ENCODE measurements at places on chromosomes 12 and 14.

GRCh38 chr12:59168647-59169046 is 248.3 kb upstream of the LRIG3 start:
- no peak for DNase-seq

DNA sequence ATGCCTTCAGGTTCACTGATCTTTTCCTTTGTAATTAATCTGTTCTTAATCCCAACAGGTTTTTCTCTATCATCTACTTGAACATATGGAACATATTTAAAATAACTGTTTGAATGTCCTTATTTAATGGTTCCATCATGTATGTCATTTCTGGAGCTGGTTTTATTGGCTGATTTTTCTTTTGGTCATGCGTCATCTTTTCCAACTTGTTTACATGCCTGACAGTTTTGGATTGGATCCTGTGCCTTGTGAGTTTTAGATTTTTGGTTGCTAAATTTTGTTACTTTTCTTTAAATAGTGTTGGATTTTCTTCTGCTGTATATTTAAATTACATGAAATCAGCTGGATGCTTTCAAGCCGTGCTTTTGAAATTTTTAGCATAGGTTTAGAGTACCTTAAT is 237.3 kb upstream of the DAAM1 start:
- no peak for DNase-seq

GRCh38 chr12:20557096-20557495 is 138.0 kb upstream of the SLCO1C1 start:
- DNase-seq, result no peak

DNA sequence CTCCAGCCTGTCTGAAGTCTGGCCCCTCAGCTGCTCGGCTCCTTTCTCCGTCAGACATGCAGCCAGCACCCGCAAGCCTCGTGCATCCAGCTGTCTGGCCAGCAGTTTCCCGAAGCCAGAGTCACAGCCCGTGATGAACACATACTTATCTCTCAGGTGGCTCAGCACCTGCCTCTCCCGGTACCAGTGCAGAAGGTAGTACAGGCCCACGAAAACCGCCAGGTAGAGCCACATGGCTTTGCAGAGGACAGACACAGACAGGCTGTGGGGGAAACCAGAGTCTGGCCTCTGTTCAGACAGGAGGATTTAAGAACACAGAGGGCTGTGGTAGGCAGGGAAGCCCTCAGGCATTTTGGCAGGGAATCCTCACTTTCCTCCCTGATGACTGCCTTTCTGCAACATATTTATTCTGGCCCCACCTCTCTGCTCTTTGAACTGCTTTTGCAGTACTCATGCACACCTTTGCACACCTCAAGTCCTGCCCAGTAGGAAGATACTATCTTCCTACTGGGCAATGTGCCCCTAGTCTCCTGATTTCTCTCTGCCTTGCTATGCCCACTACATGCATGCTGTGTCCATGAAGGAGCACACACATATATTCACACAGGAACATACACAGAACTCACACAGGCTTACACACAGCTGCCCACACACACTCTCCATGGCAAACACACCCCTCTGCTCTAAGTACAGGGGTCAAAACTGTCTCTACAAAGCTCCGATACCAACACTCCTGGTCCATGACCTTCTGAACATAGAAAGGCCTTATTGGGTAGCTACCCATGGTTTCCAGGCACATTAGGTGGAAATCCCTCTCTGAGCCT is at the start of gene RDH16:
TSS of gene RDH16 (minus strand) at position 380 of the 824 bp plus-strand sequence. CDS start at position 234, 146 bp downstream.
- no peak for DNase-seq

- no peak for DNase-seq
Measured at GRCh38 chr14:99327050-99327449, 55.1 kb upstream of the BCL11B start.

DNA sequence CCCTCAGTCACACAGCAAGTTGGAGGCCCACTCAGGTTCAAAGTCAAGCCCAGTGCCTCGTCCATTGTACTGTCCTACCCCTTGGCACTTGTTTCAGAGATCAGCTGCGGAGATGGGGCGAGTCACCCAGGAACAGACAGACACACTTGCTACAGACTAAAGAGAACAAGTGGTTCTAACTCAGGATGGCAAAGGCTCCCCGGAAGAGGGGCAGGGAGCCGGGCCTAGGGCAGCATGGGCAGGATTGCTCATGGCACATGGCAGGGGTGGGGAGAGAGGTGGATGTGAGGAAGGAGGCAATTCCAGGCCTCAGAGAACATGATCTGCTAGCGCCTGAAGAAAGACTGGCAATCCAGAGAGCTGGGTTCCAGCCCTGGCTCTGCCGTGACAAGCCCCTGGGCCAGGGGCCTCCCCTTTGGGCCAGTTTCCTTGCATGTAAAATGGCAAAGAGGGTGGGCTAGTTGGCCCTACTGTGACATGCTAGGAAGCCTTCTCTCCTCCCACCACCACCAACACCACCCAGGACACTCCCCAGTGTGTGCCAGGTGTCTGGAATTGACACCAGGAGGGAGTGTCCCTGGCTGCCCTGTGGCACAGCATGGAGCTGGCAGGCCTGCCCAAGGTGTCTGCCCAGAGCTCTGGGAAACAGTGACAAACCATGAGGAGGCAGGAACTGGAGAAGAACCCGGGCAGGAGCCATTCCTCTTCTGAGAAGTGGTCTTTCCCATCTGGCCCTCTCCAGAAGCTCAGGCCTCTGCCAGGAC is 24.0 kb upstream of the IRF2BPL start:
- no peak for DNase-seq

DNA sequence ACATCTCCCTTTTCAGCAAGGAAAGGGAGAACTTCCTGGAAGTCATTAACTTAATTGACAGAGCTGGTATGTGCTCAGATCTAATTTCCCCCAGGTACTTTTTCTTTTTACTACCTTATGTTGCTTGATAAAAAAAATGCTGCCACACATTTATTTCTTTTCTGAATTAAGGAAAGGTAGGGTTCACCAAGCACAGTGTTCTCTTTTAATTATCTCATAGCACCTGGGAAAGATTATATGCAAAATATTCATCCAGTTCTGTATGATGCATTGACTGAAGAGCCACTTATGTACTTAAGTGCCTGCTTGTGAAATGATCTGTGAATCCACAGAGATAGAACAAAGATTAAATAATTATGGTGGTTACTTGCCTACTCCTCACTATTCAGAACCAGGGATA is 25.1 kb downstream of the KCNC2 start:
- DNase-seq, result no peak

DNA sequence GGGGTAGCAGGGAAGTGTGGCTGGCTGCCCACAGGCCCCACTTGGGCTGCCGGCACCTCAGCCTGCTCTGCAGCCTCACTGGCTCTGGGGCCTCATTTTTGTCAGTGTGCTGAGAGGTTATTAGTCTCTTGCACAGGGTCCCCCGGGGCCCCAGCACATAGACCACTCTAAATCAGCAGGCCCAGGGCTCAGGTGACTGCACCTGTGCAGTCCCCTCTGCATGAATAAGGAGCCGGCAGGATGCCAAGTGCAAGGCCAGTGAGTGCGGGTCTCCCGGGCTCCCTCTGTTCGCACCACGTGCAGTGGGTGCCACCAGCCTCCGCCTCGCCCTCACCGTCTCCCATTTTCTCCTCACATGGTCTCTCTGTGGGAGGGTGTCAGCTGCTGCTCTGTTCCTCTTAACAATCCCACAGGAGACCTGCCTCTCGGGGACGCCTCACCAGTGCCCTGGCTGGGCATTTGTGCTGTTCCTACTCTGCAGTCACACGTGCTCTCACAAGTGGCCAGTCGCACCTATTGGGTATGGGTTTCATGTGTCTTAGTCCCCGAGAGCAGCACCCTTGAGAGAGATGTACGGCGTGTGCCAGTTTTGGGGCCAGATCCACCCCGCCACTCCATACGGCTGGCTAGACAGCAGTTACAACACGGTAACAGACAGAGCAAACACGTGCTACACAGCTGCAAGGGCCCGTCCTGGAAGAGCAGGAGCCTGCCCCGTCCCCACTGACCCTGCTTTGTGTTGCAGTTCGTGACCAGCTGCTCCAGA is 40.4 kb downstream of the MMAB start:
- no peak for DNase-seq

Data from erythroblast (primary cell).